ENCODE measurements at places on chromosomes 4 and X.

- DNase-seq, result no peak
These were observed 247.1 kb upstream of the PITX2 start for GRCh38 chr4:110869862-110870572.

- no peak for DNase-seq
These were observed 593 bp upstream of the JAKMIP1 start for GRCh38 chr4:6200922-6201362.

GRCh38 chrX:11066812-11067211, 44.3 kb upstream of the HCCS start:
- DNase-seq, result no peak

DNA sequence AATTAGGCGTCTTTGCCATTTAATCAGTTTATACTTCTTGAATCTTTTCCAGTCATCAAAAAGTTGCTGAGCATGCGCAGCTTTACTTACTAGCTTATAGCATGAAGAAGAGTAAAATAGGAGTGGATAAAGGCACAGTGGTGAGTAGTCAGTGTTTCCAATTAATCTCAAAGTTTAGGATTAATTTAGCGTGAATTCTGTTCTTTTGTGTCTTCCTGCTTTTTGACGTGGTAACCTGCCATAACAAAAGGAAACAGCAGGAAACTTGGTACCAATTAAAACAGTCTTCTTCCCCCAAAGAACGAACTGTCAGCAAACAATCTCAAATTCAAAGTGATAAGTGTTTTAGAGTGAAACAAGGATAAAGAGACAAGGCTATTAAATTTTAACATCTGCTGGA, 61.9 kb downstream of the TET2 start:
- DNase-seq, result no peak

DNA sequence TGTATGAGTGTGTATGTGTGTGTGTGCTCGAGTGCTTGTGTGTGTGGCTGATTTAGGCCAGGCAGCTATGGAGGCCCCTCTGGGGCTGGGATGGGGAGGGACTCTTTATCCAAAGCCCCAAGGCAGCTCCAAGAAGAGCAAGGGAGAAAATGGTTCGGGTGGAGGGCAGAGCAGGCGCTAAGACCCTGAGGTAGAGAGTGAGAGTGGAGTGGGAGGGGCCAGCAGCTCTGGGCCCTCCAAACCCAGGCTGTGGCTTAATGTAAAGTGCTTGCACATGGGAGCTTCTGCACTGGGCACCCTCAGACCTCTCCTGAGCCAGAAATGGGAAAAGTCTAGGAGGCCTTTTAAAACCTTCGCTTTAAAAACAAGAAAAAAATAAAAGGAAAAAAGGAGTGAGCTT, 233.5 kb upstream of the PSAPL1 start:
- no peak for DNase-seq

All from GM04503 (cell line).